CD4-positive, alpha-beta T cell treated with Interleukin-10 for 1 hour (primary cell): ENCODE measurements at places on chromosomes 4 and X.
A peak's percentile ranks its signal among the peaks of the same experiment; 100 is the strongest.

DNA sequence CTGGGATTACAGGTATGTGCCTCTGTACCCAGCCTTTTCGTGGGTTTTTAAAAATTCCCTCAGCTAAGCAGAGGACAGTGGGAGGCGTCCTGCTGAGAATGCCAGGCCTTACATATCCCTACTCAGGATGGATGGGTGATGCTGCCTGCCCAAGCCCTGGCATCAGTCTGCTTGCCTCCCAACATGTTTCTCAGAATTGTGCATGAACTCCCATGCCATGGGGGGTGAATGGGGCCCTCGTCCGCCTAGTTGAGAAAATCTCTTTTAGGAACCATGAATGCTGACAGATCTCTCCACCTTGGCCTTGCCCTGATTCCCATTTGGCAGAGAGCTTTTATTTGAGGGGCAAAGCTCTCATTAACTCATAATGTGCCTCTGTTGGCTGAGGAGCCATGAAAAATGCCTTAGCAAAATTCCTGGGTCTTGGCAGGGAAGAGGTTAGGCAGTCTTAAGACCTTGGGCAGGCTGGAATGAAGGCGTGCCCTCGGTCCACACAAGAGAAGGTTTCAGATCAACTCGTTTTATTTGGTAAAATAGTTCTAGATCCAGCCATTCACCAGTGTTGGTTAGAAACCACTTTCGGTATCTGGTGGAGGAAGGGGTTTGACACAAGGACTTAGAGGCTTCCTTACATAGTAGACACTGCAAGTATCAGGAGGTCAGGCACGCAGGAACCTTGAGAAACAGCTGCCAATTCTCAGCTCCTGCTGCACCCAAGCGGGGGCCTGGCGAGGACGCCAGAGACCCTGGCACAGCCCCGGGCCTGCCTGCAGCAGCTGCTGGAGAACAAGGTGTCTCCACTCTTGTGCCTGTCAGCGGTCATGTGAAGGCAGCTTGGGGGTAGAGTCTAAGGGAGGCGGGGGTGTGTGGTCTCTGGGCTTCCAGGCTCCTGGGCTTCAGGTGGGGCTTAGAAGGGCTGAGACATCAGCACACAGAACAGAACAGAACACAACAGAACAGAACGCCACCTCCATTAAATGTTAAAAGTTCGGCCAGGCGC is 192.8 kb upstream of the PSAPL1 start:
- DNase-seq = no peak

DNA sequence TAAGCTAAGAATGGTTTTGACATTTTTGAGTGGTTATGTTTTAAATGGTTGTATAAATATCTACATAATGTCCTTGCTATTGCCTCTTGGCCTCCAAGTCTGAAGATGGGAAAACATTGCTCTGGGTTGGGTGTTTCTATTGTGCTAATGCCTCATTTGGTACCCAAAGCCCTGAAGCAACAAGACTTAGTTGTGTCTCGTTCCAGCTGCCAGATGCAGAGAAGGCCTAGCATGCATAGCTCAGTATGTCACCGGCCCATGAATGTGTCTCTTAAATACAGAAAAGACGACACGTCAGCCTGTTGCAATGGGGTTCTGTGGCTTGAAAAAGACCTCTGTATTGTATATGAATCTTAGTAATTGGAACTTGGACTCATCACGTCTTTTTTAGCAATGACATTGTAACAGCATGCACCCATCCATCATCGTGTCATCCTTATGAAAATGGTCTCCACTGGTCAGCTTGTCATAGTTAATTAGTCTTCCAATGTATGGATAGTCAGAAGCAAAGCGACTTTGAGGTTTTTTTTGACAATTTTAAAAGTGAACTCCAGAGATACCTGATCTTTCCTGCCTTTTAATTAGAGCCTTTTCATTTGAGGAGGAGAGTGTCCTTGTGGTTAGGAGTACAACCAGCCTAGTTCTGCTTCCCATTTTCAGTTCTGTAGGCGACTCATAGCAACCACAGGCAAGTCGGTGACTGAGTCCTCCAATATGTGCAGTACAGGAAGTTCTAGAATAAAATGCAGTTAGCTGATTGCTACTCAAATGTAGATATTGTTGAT is 126.4 kb upstream of the GATB start:
- no peak for DNase-seq

DNA sequence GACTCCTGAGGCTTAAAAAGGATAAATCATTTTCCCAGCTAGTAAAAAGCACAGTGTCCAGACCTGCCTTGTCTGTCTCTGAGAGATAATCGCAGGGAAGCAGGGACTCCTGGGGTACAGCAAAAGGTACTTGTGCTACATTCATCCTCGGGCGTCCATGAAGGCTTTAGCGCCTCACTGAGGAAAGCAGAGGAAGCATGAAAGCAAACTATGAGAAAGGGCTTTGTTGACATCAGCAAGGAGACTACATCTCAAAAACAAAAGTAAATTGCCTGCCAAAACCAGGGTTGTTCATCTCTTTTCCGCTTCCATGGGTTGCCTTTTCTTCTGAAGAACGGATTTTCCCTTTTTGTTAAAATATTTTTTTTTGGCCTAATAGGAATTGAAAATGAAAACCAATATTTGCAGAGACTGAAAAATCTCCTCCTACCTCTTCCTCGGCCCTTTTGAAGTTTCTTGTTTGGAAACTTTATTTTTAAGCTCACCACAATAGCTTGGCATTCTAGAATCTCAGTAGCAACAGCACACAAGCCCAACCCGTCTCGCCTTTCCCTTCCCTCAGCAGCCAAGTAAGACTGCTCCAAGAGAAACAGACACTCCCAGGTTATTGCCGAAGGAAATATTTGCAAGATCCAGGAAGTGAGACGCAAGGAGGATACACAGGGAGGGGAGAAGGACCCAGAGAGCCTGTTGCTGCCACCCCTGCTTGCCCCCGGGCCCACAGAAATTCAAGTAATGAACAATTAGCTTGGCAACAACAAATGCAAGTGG is 148.3 kb upstream of the DGKK start:
- DNase-seq = no peak

DNA sequence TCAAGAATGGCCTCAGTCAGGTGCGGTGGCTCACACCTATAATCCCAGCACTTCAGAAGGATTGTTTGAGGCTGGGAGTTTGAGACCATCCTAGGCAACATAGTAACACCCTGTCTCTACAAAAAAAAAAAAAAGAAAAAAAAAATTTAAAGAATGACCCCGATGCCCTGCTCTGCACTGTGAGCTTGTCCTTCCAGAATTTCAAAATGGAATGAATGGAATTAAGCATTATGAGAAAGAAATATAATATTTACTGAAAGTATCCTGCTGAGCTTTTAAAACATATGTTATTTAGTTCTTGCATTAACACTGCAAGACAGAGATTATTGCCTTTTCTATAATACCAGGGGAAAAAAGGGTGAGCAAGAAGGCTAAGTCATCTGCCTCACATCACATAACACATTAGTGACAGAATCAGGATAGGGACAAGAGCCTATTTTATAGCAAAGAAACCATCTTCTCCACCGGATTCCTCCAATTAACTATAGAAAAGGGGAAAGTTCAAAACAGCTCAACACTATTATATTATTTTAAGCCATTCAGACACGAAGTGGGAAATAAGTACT is 41.9 kb upstream of the GAB1 start:
- DNase-seq = no peak

- no peak for DNase-seq
Observed at GRCh38 chr4:67680581-67681222, 20.3 kb downstream of the UBA6 start.

- DNase-seq = no peak
Observed at GRCh38 chr4:108940149-108940548, 177.3 kb upstream of the ETNPPL start.

GRCh38 chr4:177066746-177067145 is 242.9 kb upstream of the NEIL3 start:
- DNase-seq = no peak

- no peak for DNase-seq
Observed at GRCh38 chrX:113274791-113275190, 434.2 kb upstream of the AMOT start.

- DNase-seq = no peak
Observed at GRCh38 chrX:13285229-13285628, 34.6 kb downstream of the ATXN3L start.

GRCh38 chr4:42786350-42787078 is 106.0 kb upstream of the GRXCR1 start:
- no peak for DNase-seq

DNA sequence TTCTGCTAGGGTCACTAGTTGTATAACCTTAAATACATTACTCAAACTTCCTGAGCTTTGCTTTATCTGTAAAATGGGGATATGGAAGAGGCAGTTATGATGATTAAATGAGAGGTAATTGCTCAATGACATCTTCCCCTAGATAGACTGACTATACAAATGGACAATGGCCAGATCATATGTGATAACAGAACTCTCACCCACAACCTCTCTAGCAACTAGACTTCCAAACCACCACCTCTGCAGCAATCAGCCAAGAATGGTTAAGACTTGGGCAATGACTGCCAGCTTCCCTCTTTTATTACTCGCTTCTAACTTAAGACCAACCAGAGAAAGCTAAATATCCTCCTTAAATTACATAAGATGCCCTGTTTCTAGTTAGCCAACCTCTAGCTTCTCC is 2.9 kb upstream of the SEPSECS start:
- DNase-seq = no peak

- no peak for DNase-seq
Observed at GRCh38 chr4:8198206-8198905, 734 bp upstream of the SH3TC1 start.

DNA sequence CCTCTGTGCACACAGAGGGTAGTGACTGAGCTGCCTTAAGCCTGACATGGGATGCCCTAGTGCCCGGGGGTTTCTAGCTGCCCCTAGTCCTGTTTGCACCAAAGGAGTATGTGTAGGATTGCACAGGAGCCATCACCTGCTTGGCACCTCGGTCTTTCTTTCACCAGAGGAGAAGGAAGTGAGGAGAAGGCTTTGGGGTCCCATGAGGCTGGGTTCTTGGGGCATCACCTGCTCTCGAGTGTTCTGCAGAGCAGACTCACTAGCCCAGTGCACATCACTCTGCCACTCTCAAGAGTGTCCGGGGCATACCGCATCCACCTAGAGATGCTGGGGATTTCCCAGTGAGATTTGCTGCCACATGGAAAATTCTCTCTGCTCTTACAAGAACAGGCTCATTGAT is 40.5 kb upstream of the GPR78 start:
- no peak for DNase-seq

DNA sequence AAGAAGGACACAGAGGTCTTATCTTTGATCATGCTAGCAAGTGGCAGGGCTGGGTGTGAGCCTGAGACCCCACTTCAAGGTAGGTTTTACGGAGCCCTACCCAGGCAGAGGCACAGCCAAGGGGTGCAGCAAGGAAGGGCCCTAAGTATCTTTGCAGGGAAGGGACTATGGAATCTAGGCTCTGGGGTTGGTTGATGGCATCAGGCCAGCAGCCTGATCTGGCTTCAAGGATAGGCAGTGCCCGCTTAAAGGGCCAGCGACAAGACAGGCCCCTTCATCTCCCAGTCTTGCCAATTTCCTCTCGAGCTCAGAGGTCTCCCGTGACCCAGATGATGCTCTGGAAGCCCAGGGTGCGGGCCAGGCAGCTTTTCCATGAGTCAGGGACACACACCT is 5.8 kb downstream of the ABLIM2 start:
- no peak for DNase-seq

DNA sequence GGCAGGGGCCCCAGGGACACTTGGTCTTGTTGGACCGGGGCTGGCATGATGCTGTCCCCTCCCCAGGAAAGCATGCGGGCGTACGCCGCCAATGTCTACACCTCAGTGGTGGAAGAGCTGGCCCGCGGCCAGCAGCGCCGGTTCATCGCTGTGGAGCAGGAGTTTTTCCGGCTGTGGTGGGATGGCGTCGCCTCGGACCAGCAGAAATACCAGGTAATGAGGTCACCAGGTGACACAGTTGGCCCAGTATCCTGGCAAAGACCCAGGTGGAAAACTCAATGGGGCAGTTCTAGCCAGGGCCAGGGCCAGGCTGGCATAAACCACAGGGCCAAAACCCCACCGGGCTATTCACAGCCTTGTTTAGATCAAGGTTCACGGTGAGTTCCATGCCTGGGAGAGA is 1.5 kb downstream of the MAN2B2 start:
- DNase-seq = no peak

DNA sequence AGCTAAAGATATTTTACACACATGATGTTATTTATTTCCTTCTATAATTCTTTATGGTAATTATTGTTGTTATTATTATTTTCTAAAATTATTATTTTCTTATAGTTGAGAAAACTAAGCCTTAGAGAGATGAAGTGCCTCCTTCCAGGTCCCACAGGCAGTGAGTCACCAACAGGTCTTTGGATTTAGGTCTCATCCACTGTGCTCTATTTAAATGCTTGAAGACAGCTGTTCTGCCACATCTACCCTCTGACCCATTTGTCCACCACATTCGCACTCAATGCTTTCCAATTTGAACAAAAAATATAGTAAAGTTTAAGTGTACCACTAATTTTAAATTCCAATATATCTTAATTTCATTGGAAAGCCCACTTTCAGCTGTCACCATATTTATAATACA is 566.4 kb downstream of the PPARGC1A start:
- no peak for DNase-seq

GRCh38 chr4:8872402-8873291 is 1.0 kb upstream of the HMX1 start:
- no peak for DNase-seq

- no peak for DNase-seq
Observed at GRCh38 chrX:32397562-32398216, 813.7 kb downstream of the DMD start.

DNA sequence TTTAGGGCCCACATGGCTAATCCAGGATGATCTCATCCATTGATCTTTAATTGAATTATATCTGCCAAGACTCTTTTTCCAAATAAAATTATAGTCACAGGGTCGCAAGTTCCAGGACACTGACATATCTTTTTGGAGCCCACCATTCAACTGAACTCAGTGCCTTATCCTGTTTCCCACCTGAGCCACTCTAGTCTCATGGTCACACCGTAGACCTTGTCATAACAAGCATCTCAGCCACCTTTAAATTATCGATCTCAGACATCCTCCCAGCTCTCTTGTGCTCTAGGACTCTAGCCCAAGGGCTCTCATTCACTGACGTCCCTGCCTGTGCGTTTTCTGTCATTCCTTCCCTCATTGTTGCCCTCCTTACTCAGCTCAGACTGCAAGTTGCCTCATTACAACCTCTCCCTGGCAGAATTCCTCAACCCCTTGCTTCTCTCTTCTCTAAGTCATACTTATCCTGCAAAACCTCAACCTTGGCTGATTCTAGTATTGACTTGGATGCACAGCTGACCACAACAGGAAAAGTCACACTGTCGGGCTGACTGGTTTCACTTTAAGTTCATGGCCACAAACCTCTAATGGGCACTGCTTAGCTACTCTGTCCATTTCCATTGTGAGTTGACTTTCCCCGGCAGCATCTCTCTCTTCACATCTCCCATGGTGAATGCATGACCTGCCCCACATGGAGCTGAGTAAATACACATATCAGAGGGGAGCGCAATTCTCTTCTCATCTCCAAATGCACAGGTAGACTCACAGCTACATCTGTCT is 91.0 kb upstream of the TRIM2 start:
- peak; percentile 13 for DNase-seq

DNA sequence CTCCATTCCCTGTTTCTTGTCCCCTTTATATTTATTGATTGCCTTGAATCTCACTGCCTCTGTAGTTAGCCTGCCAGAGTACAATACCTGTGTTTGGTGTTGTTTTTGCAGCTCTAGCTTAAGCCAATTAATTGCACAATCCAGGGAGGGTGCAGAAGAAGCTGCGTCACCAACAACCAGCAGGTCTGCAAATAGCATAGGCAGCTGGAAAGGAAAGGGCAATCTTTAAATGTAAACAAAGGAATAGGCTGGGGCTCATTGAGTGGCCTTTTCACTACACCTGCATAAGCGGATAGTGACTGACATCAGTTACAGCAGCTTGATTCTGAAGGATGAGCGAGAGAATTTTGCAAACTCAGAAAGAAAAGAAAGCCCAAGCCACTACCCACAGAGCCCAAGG is 106.8 kb upstream of the RAI2 start:
- DNase-seq = no peak

- no peak for DNase-seq
Observed at GRCh38 chr4:37465845-37466244, 220.3 kb downstream of the RELL1 start.
